ENCODE measurements at places on chromosomes 4 and X.

DNA sequence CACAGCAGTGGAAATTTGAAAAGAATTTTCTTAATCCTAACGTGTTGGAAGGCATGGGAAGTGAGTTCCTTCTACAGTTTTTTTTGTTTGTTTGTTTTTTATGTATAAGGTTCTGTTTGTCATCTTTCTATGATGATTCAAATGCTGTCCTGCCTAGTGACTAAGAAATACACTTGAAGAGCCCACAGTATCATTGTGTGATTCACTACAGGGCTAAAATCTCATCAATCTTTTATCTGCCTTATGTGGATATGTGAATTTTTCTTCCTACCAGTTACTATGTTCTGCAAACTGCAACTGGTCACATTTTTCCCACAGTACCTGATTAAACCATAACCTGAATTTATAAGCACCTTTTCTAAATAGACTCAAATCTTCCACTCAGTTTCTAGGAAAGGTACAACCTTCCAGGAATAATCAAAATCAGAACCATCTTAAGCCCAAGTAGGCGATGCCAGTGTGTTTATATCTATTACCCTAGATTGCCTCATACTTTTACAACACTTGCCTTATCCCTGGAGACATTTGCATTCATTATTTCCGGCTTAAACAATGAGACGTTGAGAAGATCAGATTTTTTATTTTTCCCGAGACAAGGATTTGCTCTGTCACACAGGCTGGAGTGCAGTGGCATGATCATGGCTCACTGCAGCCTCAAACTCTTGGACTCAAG, 214.6 kb upstream of the GALNT7 start:
- H3K36me3 ChIP-seq = no peaks in the 10 kb centered on the region
- H3K4me1 ChIP-seq = no peaks in the 10 kb centered on the region
- no peak for DNase-seq
- no peaks in the 10 kb centered on the region for H3K27me3 ChIP-seq
- H3K27ac ChIP-seq = no peak overlapping the region
- H3K4me3 ChIP-seq = no peak overlapping the region

- no peak for DNase-seq
- H3K4me1 ChIP-seq = no peaks in the 10 kb centered on the region
- H3K27me3 ChIP-seq = no peaks in the 10 kb centered on the region
- no peak overlapping the region for H3K4me3 ChIP-seq
- no peak overlapping the region for H3K27ac ChIP-seq
- no peaks in the 10 kb centered on the region for H3K36me3 ChIP-seq
Observed at GRCh38 chr4:83599183-83599582, 63.3 kb downstream of the GPAT3 start.

GRCh38 chr4:53587135-53587534, 4.2 kb downstream of the LNX1 start:
- peaks cover 6% of the 10 kb centered on the region for H3K4me1 ChIP-seq
- no peaks in the 10 kb centered on the region for H3K27me3 ChIP-seq
- no peaks in the 10 kb centered on the region for H3K36me3 ChIP-seq
- DNase-seq = no peak
- H3K27ac ChIP-seq = no peak overlapping the region
- no peak overlapping the region for H3K4me3 ChIP-seq

GRCh38 chrX:13051529-13052172, 7.2 kb upstream of the FAM9C start:
- H3K4me1 ChIP-seq = peaks cover 46% of the 10 kb centered on the region
- H3K27ac ChIP-seq = peak overlapping the region; percentile 82
- H3K36me3 ChIP-seq = no peaks in the 10 kb centered on the region

- no peaks in the 10 kb centered on the region for H3K27me3 ChIP-seq
- no peak overlapping the region for H3K4me3 ChIP-seq
- no peak for DNase-seq
- H3K36me3 ChIP-seq = no peaks in the 10 kb centered on the region
Observed at GRCh38 chr4:138439143-138439581, 197.0 kb upstream of the SLC7A11 start.

GRCh38 chr4:143381189-143382118, 44.8 kb downstream of the GAB1 start:
- H3K4me1 ChIP-seq = peaks cover 10% of the 10 kb centered on the region
- peak overlapping the region; percentile 17 for H3K27ac ChIP-seq
- no peaks in the 10 kb centered on the region for H3K36me3 ChIP-seq

DNA sequence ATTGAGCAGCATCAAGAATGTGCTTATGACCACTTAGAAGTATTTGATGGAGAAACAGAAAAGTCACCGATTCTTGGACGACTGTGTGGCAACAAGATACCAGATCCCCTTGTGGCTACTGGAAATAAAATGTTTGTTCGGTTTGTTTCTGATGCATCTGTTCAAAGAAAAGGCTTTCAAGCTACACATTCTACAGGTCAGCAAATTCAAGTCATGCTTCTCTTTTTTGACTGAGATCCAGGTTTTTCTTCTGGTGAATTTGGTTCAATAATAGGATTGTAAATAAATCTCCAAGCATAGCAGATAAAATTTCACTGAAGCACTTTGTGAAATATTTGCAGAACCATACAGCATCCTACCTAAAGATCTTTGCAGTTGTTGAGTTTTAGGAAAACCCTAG, 218.1 kb downstream of the TLL1 start:
- no peaks in the 10 kb centered on the region for H3K36me3 ChIP-seq
- no peak for DNase-seq
- no peaks in the 10 kb centered on the region for H3K4me1 ChIP-seq
- no peak overlapping the region for H3K4me3 ChIP-seq
- H3K27me3 ChIP-seq = no peaks in the 10 kb centered on the region

DNA sequence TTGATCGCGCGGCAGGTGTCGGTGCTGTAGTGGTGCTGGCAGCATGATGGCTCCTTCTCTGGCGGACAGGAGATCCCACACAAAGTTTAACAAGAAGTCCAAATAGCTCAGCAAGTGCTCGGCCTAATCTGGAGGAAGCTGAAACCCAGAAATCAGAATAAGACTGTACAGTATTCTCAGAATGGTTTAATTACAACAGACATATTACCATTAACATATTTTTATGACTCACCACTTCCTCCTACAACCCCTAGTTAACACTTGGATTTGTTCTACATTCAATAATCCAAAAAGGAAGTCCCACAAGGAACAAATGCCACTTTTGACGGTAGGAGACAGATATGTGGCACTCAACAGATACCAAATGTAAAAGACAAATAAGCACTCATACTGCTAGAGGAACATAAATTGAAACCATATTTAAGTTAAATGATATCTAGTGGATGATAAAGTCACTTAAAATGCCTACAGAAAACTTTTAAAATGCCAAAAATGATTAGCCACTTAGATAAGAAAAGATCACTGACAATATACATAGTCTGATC, 91.2 kb downstream of the HUWE1 start:
- no peaks in the 10 kb centered on the region for H3K27me3 ChIP-seq
- H3K36me3 ChIP-seq = peaks cover 65% of the 10 kb centered on the region
- DNase-seq = no peak
- H3K4me1 ChIP-seq = no peaks in the 10 kb centered on the region

DNA sequence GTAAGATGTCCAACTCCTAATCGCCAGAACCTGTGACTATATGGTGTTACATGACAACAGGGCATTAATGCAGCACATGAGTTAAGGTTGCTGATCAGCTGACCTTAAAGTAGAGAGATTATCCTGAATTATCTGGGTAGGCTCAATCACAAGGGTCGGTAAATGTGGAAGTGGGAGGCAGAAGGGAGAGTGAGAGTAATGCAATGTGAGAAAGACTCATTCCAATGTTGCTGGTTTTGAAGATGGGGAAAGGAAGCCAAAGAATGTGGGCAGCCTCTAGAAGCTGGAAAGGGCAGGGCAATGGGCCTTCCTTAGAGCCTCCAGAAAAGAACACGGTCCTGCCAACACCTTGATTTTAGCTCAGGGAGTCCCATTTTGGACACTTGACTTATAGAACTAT, 67.4 kb downstream of the STX18 start:
- H3K4me1 ChIP-seq = no peaks in the 10 kb centered on the region
- no peak overlapping the region for H3K27ac ChIP-seq
- H3K4me3 ChIP-seq = no peak overlapping the region
- H3K36me3 ChIP-seq = peaks cover 10% of the 10 kb centered on the region

DNA sequence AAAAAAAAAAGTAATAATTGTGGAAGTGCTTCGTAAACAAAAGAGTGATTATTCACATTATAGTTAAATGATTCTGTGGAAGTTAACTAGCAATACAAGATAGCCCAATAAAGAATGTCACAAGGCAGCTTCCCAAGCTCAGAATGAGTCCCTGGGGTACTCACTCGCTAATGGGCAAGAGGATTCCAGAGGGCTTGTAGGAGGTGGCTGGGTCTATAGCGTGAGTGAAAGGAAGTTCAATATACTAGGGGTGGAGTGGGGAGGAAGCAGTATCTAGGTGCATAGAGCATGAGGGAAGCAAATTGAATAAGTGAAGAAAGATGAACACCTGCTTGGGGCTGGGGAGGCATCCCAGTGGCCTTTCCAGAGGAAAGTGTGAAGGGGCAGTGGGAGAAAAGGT, 42.5 kb downstream of the RTL5 start:
- no peaks in the 10 kb centered on the region for H3K36me3 ChIP-seq
- H3K27ac ChIP-seq = no peak overlapping the region
- no peaks in the 10 kb centered on the region for H3K27me3 ChIP-seq
- DNase-seq = no peak
- H3K4me3 ChIP-seq = no peak overlapping the region

Measured in natural killer cell (primary cell).